ENCODE measurements at places on chromosomes 4 and X. TPM values are rescaled to one million over a fixed set of nuclear protein-coding genes. Genes with fewer than 3 reads are reported as not detected.

- DNase-seq, result no peak
Observed at GRCh38 chrX:1598021-1598875, 6.8 kb downstream of the AKAP17A start.

PDGFC gene
- total RNA-seq, result not detected

GRCh38 chr4:87804871-87805270 is 5.5 kb downstream of the IBSP start:
- no peak for DNase-seq

DNA sequence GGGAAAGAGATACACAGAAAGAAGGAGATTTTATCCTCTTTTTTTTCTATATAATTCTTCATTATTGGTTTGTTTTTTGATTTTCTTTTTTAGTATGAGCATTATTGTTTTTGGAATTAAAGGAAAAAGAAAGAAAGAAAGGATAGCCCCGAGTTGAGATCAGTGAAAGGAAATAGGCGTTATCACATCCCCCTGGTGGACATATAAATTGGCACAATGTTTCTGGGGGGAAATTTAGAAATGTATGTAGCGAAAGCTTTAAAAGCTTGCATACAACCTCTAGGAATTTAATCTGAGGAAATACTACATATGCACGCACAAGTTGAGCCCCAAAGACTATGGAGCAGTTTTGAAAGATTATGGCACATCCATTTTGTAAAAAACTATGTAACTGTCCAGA is 226.3 kb upstream of the LDB2 start:
- no peak for DNase-seq

GRCh38 chr4:22764183-22764582 is 71.4 kb downstream of the GBA3 start:
- no peak for DNase-seq

DNA sequence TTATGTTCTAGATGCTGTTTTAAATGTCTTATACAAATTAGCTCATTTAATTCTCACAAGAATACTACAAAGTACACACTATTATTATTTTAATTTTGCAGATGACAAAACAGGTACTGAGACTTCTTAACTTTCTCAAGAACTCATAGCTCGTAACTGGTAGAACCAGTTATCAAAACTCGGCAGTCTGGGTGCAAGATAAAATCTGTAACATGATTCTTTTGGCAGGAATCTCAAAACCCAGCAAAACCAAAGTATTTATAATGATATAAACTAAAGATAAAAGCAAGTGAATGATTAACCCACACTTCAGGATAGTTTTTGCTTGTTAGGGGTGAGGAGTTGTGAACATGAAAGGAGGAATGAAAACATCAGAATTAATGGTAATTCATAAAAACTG is 27.6 kb downstream of the CLNK start:
- DNase-seq, result no peak

GRCh38 chr4:81023484-81023883 is 7.0 kb upstream of the BMP3 start:
- no peak for DNase-seq

DNA sequence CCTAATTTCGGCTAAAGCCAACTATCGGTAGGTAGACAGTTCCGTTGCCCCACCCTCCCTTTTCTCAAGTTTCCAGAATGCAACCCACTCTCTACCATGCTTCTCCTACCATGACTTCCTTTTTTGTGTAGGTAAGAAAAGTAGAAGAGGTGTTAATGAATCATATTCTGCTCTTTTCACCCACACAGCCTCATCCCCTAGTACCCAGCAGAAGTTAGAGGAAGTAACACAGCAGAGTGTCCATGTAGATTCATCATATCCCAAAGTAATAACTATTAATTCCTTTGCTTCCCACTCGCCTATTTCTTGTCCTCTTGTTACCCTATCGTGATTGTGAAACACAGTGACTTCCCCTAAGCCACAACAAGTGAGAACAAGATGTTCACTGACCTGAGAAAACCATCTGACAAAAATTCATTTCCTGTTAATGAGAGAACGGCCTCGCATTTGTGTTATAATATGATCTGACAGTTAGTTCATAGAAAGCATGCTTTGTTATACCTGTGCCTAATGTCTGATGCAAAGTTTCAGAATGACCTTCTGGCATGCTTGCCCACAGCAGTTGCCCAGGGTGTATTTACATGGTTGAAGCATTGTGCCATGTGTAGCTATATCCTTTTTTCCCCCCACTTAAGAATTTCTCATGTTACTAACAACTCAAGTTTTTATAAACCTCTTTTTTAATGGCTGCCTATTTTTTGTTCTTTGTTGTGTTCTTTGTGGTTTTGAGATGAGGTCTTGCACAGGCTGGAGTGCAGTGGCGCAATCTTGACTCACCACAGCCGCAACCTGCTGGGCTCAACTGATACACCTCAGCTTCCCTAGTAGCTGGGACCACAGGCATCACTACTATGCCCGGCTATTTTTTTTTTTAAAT is 185.6 kb downstream of the RAP1GDS1 start:
- DNase-seq, result peak; percentile 52

SPANXB1 gene
- total RNA-seq, result not detected

DNA sequence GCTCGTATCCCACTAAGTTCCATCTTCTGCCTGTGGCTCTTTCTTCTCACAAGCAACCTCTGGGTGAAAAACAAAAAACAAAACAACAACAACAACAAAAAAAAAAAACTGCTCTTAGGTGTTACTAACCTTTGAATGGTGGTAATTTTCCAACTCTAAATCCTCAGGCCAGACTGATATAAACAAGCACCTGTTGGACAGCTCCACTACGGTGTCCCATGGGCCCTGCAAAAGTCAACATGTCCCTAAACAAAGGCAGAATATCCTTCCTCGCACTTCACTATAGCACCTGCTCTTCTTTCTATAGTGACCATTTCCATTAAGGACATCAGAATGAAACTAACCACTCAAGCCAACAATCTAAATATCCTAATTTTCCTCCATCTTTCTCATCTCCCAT is 54.6 kb upstream of the PARM1 start:
- DNase-seq, result no peak

DNA sequence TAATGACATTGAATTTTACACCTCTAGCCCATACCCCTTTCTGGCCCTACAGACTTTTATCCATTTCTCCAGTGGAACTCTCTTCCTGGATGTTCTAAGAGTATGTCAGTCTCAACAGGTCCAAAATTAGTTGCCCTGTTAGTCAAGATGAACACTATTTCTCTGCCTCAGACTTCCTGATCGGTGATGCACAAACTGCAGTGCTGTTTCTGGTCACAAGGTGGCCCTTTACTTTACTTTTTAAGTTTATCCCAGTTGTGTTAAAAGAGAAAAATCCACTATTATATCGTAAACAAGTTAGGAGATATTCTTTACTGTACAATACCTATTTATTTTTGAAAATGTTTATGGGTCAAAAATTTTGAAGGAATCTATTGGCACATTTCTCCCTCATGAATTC is 13.1 kb downstream of the TCEAL7 start:
- peak; percentile 45 for DNase-seq

TGIF2LX gene
- not detected for total RNA-seq

DNA sequence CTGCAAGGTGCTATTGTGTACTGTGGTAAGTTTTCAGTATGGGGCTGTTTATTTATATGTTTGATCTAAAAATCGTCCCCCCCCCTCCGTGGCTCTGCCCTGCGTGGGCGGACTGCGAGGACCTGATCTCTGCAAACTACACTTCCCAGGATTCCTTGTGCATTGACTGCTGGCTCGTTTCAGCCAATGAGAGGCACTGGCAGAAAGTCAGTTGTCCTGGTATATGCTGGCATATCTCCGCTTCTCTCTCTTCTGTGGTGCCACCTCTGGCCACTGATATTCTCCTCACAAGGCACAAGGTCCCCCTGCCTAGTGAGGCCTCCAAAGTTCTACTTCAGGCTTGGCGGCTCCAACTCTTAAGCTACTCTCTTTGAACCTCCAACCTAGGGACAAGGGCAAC is 168.8 kb upstream of the ZFP42 start:
- DNase-seq, result no peak

DNA sequence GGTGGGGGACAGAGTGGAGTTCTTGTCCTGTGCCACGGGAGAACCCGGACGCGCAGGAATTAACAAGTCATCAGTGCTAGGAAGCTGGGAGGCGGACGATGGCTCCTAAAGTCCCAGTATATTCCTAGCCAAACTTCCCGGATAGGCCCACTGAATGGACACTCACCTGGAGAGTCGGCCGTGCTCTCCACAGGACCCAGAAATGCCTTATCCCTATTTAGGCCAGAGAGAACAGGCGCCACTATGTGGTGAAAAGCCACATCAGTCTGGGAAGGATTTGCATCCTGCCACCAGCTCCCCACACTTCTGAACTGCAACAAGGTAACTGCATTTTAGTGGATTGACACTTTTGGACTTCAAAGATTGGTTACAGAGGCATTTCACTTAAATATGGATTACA is 1.1 kb downstream of the CFAP299 start:
- DNase-seq, result no peak

PDCL2 gene
- total RNA-seq, result not detected

DNA sequence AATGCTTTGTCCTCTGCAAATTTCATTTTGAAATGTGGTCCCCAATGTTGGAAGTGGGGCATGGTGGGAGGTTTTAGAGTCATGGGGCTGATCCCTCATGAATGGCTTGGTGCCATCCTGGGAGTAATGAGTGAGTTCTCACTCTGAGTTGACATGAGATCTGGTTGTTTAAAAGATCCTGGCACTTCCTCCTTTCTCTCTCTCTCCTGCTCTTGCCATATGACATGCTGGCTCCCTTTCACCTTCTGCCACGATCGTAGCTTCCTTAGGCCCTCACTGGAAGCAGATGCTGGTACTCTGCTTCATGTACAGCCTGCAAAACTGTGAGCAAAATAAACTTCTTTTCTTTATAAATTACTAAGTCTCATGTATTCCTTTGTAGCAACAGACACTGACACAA is 262.0 kb downstream of the IL15 start:
- DNase-seq, result no peak

GRCh38 chr4:70191647-70192046 is 3.9 kb upstream of the ODAM start:
- no peak for DNase-seq

DNA sequence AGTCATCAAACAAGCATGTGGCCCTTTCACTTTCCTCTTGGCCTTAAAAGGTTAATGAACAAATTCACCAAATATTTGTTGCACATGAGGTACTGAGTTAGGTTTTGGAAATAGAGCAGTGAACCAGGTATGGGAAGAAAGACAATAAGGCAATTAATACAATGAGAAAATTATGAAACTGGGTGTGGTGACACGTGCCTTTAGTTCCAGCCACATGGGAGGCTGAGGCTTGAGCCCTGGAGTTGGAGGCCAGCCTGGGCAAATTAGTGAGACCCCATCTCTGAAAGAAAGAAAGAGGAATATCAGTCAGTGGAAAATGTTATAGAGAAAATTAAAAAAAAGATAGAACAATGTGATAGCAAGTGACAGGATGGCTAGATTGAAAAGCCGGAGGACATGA is 8.1 kb downstream of the PHEX start:
- no peak for DNase-seq

DNA sequence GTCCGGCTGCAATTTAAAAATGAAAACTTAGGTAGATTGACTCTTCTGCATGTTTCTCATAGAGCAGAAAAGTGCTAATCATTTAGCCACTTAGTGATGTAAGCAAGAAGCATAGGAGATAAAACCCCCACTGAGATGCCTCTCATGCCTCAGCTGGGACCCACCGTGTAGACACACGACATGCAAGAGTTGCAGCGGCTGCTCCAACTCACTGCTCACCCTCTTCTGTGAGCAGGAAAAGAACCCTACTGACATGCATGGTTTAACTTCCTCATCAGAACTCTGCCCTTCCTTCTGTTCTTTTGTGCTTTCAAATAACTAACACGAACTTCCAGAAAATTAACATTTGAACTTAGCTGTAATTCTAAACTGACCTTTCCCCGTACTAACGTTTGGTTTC is 41.0 kb downstream of the MAP7D3 start:
- DNase-seq, result no peak

CT45A2 gene
- not detected for total RNA-seq

DNA sequence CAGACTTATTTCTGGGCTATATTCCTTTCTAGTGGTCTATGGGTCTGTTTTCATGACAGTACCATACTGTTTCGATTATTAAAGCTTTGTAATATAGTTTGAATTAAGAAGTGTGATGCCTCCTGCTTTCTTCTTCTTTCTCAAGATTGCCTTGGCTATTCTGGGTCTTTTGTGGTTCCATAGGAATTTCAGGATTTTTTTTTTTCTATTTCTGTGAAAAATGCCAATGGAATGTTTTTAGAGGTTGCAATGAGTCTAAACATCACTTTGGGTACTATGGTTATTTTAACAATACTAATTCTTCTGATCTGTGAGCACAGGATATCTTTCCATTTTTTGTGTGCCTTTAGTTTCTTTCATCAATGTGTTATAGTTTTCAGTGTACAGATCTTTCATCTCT is 204.3 kb upstream of the HCCS start:
- no peak for DNase-seq

DNA sequence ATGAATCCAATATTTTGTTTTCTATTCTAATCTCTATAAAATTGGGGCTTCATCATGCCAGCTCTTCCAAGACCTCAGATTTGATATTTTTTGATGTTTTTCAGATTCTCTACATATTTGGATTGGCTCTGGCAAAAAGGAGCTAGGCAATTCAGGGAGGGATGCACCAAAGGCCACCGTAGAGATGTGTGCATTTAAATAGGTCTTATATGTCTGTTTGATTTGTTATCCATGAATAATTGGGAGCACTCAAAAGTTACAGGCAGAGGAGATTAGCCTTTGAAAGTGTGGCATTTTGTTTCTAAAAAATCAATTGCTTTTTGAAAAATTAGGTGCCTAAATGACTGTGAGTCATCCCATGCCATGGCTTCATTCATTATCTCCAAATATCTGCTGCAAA is 147.1 kb upstream of the RPS6KA6 start:
- DNase-seq, result no peak

DNA sequence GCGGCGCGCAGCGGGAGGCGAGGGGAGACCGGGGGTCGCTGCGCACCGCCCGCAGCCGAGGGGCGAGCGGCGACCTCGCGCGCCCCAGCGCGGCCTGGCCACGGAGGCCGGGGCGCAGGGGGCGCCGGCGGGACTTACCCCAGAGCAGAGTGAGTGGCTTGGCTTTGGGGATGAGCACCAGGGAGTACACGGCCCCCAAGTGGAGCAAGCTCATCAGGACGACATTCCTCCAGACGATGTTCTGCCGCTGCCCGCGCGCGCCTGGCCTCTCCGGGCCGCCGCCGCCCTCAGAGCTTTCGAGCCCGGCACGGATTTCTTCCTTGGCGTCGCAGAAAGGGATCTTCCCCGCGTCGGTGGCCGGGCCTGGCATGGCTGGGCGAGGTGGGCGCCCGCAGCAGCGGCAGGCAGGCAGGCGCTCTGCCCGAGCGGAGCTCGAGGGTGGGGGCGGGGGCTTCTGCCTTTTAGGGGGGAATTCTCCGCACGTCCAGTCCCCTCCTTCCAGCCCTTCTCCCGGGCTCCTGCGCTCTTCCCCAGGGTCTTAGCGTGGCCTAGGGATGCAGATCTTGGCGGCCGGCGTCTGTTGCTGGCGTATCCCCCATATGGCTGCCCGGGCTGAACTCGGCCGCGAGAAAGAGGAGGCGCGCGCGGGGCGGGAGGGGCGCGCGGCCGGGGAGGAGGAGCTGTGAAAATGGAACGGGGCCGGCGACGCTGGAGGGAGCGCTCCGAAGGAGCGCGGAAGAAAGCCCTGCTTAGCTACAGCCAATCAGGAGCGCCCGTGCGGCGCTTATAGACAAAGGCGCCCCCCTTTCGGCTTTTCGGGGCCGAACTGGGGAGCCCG is at the start of gene SCD5:
Gene SCD5 (minus strand): TSS at position 629 of the 838 bp plus-strand sequence. CDS start 259 bp downstream, at position 370.
- DNase-seq, result peak; percentile 61
